ENCODE measurements at places on chromosomes 6 and 20.
A peak's percentile ranks its signal among the peaks of the same experiment; 100 is the strongest.

- DNase-seq, result no peak
Measured at GRCh38 chr6:135601857-135602256, 104.3 kb upstream of the AHI1 start.

GRCh38 chr6:5078121-5078669 is 6.9 kb upstream of the PPP1R3G start:
- no peak for DNase-seq

DNA sequence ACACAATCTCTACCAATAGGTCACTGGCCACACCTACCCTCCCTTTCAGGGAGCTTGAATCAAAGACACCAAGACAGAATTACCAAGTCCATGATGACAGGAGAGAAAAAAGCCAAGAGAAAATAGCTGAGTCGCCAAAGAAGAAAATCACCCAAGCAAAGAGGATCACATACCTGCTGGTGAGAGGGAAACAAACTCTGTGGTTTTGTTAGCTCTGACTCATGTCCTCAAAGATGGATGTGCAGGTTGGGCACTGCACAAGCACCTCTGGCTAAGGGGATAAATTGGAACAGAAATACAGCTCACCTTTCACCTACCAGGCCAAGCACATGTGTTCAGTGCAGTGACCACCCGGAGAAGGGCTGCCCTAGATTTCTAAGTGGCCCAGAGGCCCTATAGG is 114.8 kb downstream of the TFAP2A start:
- DNase-seq, result no peak

DNA sequence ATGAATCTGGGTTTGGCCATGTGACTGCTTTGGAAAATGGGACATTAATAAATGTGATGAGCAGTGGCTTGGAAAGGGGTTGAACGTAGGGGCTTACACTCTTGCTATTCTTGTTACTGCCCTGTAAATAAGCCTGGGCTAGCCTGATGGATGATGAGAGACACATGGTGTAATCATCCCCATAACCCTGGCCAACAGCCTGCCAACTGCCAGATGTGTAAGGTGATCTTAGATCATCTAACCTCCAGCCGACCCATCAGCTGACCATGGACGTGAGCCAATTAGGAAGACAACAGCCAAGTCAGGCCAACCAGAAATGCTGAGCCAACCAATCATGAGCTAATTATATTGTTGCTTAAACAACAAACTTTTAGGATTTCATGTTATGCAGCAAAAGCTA is 25.2 kb downstream of the FBXO30 start:
- peak; percentile 76 for DNase-seq

DNA sequence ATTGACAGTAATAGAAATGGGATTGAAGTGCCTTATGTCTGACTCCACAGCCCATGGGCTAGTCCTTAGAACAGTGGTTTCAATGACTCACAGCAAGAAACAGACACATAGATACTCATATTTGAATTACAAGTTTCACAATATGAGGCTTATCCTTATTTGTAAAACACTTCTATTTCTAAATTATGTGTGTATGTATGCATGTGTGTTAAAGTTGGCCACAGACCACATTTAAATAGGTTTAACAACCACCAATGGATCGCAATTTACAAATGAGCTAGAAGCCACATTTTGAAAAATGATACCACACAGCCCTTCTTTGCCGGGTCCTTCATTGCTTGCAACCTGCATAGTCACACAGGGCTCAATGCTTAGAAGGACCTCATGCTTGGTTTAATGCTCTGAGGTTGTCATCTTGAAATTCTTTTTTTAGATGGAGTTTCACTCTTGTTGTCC is 157.8 kb upstream of the PREP start:
- peak; percentile 28 for DNase-seq

- DNase-seq, result no peak
Measured at GRCh38 chr20:19660808-19661378, 97.2 kb upstream of the RIN2 start.

- DNase-seq, result peak; percentile 13
Measured at GRCh38 chr20:15942130-15942529, 631.1 kb downstream of the KIF16B start.

- no peak for DNase-seq
Measured at GRCh38 chr20:38017959-38018358, 15.3 kb downstream of the TTI1 start.

DNA sequence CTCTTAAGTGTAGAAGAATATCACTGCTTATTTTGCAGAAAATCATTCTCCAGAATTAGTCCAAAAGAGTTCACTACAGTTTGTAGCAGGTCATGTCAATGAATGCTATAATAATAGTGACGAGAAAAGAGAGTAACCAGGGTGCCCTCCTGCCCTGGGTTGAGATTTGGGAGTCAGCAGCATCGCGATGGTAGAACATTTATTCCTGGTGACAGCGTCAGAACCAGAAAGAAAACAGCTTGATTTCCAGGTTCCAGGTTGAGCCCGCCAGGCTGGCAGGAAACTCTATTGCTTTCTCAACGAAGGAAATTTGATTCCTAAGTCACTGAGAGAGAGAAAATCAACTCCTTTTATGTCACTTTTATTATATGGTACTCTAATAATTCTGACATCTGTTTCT is 550.3 kb downstream of the QKI start:
- DNase-seq, result no peak

DNA sequence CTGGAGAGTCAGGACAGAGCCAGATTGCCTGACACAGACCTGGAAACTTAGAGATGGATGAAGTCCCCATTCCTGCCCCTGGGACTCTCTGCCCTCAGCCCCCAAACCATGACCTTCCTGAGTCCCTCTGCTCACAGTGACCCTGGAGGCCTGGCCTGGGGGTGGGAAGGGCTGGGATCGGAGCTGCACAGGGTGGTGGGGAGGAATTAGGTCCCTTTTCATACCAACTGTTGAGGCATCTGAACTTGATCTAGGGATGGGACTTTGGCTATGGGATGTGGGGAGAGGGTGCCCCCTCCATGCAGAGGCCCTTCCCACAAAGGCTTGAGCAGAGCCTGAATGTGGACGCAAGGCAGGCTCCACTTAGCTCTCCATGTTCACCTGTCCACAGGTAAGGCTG is 144.1 kb downstream of the MRPL14 start:
- DNase-seq, result no peak

DNA sequence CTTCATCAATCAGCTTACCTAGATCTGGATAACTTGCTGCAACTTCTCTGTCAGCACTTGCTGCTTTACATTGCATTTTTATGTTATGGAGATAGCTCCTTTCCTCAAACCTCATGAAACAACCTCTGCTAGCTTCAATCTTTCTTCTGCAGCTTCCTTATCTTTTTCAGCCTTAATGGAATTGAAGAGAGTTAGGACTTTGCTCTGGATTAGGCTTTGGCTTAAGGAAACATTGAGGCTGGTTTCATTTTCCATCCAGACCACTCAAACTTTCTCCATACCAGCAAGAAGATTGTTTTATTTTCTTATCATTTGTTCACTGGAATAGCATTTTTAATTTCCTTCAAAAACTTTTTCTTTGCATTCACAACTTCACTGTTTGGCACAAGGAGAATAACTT is 48.8 kb upstream of the PAK5 start:
- DNase-seq, result no peak

DNA sequence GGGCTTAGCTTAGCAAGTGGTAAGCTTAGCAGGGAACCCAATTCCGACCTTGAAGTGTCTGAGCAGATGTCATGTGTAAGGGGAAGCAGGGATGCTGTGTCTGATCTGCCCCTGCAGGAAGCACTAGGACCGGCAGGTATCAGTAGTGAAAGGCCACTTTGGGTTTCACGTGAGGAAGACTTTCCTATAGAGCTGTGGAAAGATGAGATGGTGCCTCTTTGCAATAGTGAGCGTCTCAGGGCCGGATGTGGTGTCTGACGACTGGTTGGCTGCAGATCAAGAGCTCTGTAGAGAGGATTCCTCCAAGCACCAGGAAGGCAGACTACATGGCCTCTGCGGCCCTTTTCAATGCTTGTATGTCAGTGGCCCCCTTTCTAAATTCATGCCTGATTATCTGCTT is 98.3 kb downstream of the TIAM2 start:
- DNase-seq, result no peak

GRCh38 chr20:47922269-47922668 is 137.0 kb upstream of the SULF2 start:
- no peak for DNase-seq

- DNase-seq, result peak; percentile 80
Measured at GRCh38 chr6:41970436-41970846, 28.8 kb upstream of the CCND3 start.

DNA sequence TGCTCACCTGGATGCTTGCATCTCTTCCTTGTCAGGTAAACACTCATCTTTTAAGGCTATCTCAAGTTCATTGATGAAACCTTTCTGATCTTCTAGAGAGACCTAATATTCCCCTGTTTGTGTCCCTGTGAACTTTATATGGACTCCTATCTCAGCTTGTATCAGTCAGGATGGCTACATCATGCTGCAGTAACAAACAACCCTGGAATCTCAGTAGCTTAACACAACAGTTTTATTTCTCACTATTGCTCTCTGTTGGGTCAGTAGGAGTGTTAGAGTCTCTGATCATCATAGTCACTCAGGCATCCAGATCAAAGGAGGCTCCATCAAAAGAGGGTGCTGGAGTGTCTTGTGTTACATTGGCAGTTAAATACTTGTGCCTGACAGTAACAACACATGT is 12.2 kb upstream of the C2 start:
- no peak for DNase-seq

DNA sequence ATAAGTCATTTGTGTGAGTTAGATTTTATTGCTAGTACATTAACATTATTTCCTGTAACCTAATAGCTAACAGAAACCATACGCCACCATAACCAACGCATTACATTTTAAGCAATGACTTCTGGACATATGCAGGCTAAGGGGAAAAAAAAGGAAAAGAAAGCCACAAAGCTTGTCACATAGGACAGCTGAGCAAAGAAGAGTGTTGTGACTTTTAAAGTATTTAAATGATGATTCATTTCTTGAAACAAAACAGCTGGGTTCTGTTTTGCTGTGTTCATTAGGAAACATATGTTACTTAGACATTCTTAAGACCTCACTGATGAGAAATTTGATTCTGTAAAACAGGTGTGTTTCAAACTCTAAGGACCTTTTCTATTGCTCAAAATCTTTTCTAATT is 171.4 kb downstream of the COL9A1 start:
- peak; percentile 2 for DNase-seq

GRCh38 chr6:55069132-55069781 is 105.1 kb upstream of the HCRTR2 start:
- peak; percentile 11 for DNase-seq

DNA sequence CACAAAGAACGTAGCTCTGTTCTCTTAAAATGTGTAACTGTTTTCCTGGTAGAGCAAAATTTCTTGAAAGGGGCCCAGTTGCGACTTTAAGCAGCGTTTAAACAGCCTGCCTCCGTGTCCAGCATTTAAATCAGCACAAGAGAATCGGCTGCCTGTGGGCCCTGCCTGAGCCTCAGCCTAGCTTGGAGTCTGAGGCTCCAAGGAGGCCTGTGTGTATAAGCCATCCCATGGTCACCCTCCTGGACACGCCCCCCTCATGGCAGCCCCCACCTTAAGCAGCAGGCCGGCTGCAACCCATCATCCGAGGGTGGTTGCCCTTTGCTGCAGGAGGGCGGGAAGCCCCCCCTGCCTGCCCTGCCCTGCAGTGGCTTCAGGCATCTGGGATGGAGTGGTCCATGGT is 18.9 kb downstream of the SDCBP2 start:
- DNase-seq, result no peak

- DNase-seq, result peak; percentile 97
Measured at GRCh38 chr6:31541658-31542521, at the start of gene DDX39B. Gene DDX39B (minus strand): TSS chr6:31542003. CDS start chr6:31540532, 1,471 bp downstream.

DNA sequence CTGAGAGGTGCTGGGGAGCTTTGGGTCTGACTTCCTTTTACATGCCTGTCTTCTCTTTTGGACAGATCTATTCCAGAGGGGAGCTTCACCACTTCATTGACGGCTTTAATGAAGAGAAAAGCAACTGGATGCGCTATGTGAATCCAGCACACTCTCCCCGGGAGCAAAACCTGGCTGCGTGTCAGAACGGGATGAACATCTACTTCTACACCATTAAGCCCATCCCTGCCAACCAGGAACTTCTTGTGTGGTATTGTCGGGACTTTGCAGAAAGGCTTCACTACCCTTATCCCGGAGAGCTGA is 13.1 kb downstream of the PRDM1 start:
- DNase-seq, result no peak

- no peak for DNase-seq
Measured at GRCh38 chr20:53428996-53429395, 164.6 kb downstream of the ZNF217 start.

DNA sequence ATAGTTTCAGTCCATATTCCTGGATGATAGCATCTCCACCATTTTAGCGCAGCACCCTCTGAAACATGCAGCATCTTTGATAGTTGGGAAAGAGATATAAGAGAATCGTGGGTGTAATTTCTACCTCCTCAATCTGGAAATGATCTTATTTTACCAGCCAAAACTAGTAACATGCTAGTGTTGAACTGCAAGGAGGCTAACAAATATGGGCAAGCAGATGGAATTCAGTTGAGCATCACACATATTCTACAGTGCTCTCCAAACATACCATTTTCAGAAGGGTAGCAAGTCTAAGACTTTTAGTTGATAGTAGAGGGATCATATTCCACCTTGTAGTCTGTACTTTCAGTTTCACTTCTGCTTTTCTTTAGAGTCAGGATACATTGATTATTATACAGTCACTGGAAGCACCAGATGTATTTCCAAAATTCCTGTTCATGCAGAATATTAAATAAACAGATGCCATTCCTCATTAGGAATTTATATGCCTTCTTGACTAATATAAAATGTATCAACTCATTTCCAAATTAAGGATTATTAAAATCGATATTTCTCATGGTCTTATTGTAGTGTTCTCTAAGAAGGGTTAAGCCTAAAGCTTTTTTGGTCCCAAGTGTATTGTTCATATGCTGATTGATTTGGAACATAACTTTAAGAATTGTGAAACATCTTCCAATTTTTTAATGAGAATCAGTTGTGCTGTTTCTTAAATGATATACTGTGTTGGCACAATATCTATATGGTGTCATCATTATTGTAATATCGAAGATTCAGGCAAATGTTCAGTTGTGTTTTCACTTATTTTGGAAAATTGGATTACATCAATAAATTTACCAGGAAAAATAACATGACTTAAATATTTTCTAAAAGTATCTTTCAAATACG is 362.0 kb downstream of the CENPW start:
- peak; percentile 42 for DNase-seq

DNA sequence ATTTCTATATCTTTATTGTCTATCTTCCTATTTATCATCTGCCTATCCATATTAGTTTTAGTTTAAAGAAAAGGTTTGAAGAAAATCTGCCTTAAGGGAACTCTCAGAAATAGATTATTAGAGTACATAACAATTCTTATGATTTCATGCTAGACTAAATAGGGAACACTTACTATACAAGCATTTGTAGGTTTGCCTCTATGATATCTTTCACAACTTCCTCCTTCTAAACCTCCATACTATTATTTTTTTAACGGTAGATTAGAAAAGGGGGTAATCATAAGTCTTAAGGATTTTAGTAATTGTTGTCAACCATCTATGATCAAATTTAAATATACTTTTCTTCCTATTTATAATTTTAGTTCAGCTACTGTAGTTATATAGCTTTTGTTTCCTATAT is 11.6 kb upstream of the DSE start:
- no peak for DNase-seq

- no peak for DNase-seq
Measured at GRCh38 chr6:27370391-27370790, 18.2 kb upstream of the ZNF391 start.
